ENCODE measurements at places on chromosomes 12 and 14. TPM values are rescaled to one million over a fixed set of nuclear protein-coding genes. Genes with fewer than 3 reads are reported as not detected.

The BCAT1 gene
- total RNA-seq = not detected

The MYF6 gene
- not detected for total RNA-seq

The DNAH10 gene
- total RNA-seq = not detected

The SIX4 gene
- 4.8 TPM for total RNA-seq

The HOXC6 gene
- 0.68 TPM for total RNA-seq

The KRT82 gene
- total RNA-seq = not detected

The TAS2R50 gene
- total RNA-seq = not detected

The CPNE8 gene
- total RNA-seq = 17.1 TPM

The ITGA7 gene
- 10.7 TPM for total RNA-seq

The HCAR3 gene
- total RNA-seq = not detected

The PTPRB gene
- 3.2 TPM for total RNA-seq

All from Caki2 (cell line).